ENCODE measurements at places on chromosomes 1 and 21.

DNA sequence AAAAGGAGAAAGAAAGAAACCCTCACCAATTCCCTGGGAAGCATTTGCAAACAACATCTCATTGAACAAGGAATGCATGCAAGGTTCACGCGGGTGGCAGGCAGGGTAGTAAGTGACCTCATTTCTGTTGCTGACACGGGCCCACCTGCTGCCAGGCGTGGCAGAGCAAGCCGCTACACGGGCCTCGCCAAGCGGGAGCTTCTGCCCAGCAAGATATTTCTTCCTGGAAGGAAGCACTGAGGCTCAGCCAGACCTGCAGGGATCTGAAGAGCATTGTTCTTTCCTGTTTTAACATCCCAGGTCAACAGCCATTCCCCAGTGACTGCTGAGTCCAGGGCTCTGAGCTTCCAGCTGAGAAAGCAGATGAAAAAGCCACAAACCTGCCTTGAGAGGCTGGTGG is 91.9 kb upstream of the IGSF21 start:
- DNase-seq, result no peak

GRCh38 chr1:65265296-65265650 is 44.1 kb upstream of the DNAJC6 start:
- DNase-seq, result no peak

- peak; percentile 30 for DNase-seq
Measured at GRCh38 chr1:46277658-46278373, 25.6 kb downstream of the LRRC41 start.

GRCh38 chr21:41614511-41614910 is 106.6 kb upstream of the TMPRSS2 start:
- no peak for DNase-seq

DNA sequence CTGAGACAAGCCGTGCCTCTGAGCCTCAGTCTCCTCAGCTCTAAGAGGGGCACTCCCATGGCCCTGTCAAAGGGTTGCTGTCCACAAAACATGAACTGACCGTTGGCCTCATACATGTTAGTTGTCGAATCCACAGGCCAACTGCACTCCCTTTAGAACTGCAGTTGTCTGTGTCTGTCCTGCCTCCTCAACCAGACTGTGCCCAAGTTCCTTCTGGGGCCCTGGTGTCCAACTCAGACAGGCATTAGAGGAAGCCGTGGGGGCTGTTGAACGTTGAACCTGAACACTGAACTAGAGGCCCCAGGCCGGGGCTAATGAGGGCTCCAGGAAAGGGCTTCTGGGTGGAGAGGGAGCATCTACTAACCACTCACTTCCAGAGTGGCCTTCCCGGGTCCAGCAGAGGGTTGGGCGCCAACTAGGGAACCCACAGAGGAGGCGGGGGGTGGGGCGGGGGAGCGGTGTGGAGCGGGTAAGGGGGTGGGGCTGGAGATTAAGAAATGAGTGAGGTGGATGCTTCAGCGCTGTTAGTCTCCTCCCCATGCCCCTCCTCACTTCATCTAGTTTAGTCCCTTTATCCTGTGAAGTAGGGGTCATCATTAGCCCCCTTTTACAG is at the start of gene RAB42:
Gene RAB42 (plus strand): TSS at position 558 of the 613 bp plus-strand sequence. CDS start 247 bp downstream, outside the sequence.
- DNase-seq, result no peak

DNA sequence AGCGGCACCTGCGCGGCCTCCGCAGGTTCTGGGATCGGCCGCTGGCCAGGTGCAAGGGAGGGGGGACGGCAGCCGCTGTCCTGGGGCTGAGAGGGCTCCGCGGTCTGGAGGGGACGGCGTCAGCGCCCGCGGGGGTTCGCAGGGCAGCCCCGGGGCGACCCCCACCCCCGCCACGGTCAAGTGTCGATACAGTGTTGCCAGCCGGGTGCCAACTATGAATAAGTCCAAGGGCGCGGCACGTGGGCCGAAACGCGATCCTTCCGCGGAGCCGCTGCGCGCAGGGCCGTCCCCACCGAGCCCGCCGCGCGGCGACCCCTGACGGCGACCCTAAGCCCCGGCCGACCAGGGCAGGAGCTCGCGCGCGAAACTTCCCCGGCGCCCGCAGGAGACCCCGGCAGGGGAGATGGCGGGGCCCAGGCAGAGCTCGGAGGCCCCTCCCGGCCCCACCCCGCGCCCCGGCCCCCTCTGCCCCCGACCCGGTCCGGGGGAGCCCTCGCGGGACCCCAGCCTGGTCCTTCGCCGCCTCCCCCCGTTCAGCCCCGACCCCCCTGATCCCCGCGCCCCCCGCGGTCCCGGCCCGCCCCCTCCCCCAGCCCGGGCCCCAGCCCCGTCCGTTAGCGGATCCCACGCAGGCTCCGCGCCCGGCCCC is 586 bp upstream of the AGPAT3 start:
- DNase-seq, result peak; percentile 39

GRCh38 chr1:47578721-47579419 is 141.0 kb downstream of the FOXD2 start:
- DNase-seq, result no peak

DNA sequence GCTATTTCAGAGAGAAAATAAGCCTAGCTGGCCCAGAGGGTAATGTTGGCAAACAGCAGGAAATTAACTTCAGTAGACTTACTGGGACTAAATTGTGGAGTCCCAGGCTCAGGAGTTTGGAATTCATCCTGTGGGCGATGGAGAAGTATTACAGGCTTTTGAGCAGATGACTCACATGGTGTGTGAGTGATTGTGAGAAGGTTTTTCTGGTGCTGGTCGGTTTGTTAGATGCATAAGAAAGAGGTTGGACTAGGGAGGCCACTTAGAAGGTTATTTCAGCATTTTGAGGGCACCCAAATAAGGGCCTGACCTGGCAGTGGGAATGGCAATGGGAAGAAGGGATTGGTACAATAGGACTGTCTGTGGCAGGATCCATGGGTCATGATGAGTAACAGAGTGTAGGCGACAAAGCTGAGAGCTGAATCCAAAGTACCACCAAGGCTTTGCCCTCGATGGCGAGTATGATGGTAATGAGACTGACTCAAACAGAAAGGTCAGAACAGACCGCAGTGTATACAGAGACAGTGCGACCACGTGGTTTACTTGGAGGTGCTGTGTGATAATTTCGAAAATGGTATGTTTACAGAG is 69.2 kb upstream of the KIF26B start:
- DNase-seq, result no peak

DNA sequence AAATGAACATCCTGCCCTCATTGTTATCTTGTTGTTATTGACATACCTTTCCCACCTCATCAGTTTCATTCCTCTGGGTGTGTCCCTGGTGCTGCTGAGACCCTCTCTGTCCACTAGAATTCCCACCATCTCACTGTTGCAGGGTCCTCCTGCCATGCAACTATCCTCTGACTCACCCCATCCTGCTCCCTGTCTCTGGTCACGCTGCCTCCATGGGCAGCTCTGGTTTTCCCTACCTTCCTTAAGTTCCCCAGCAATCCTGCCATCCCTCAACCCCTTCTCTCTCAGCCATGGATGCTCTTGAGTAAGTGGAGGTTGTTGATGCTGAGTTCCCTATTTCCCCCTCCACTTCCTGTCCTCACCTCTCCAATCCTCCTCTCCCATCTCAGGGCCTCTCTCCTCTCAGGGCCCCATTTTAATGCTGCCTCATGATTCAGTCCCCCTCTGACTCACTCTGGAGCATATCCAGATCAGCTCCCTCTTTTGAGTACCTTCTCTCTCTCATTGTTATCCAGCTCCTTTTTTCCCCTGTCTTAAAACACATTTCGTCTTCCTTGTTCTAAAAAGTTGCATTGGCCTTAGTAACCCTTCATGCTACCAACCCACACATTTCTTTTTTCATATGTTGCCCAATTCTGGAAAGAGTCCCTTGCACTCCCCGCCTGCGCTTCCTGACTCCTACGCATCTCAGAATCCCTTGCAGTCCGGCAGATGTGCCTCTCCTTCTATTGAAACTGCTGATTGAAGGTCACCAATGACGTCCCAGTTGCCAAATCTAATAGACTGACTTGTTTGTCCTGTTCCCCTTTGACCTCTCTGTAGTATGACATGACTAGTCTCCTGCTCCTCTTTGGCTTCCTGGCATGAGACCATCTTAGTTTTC is 92.0 kb downstream of the CNIH3 start:
- no peak for DNase-seq

DNA sequence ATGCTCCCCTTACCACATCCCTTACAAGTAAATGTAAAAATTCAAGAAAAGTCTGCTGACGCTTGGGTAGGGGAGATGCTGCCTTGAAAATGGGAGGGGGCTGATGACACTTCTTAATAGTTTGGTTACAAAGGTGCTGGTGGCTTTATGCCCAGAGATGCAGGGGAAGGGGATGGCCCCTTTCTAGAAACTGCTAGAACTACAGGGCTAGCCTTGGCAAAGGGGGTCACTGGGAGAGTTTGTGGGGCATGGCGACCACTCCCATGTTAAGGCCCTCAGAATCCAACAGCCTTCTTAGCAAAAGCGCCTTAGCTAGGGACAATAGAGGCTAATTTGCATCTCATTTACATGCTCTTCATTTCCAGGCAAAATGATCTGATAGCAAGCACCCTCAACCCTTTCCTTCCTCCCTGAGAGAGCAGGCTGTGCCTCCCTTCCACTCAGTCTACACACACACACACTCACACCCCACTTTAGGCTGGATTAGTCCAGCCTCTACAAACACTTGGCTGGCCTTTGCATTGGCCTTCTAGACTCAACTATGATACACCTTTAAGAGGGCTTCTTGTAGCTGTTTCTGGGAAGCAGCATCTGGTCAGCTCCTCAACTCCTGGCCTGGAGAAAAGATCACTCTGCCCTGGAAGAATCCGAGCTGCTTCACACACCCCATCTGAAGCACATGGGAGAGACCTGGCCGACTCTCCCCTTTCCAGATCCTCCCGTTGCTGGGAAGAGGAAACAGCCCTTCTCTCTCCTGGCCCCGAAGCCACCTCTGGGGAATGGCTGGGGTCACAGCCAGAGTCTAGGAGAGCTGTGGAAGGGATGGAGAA is 1.7 kb downstream of the SEMA6C start:
- DNase-seq, result no peak

DNA sequence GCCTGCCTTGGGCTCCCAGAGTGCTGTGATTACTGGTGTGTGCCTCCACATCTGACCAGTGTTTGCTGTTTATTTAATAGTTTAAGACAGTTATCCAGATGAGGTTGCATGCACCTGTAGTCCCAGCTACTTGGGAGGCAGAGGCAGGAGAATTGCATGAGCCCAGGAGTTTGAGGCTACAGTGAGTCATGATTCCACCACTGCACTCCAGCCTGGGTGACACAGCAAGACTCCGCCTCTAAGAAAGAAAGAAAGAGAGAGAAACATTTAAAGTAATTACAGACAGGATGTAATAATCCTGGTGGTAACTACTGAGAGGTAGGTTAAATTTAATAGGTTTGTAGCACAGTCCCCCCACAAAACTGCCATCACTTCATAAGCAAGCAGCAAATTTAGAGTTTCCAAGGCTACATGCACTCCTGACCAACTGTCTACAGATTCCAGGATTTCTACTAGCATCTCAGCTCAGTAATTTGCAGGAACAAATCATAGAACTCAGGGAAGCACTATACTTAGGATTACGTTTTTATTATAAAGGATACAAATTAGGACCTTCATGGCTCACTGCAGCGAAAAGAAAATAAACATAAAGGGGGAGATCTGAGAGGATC is 89.6 kb downstream of the PKN2 start:
- no peak for DNase-seq

DNA sequence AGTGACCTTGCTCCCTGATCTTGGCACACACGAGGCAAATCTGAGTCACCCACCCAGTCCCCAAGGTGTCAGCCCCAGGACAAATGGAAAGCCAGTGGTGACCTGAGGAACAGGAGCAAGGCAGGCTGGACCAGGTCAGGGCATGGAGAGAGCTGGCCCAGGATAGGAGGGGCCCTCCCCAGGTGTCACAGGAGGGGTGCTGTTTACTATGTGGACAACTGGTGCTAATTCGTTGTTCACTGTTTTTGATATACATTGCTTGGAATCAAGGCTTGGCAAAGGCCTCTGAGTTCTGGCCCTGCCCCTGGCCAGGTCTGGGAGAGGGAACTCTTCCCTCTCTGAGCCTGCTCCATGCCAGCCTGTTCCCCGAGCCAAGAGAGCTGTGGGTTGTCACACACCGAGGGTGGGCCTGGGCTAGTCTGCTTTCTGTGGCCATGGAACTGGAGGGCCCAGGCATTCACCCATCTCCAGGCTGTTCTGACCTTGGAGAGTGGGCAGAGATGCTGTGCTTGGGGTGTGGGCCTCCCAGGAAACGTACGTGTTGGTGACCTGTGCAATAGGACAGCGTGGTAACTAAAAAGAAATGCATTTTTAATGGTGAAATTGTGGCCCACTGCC is 41.8 kb downstream of the CRYAA start:
- no peak for DNase-seq

GRCh38 chr1:162899422-162900146 is 38.6 kb upstream of the CCDC190 start:
- DNase-seq, result no peak

DNA sequence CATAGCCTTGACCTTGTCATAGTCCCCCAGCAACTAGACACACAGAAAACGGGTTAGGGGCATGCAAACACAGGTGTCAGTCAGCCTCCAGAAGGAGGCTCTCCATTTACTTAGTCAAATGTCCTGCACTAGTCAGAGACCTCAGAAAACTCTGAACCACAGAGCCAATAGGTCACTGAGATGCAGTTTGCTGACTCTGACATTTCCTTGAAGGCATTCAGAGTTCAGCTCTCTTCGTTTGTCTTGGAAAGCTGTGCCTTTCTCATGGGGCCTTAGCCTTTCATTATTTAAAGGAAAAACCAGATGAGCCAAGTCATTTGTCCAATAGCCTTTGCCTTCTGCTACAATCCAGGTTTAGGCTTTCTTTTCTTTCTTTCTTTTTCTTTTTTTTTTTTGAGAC is 3.5 kb downstream of the OLFML2B start:
- no peak for DNase-seq

- no peak for DNase-seq
Measured at GRCh38 chr21:39902986-39903385, 35.7 kb downstream of the PCP4 start.

DNA sequence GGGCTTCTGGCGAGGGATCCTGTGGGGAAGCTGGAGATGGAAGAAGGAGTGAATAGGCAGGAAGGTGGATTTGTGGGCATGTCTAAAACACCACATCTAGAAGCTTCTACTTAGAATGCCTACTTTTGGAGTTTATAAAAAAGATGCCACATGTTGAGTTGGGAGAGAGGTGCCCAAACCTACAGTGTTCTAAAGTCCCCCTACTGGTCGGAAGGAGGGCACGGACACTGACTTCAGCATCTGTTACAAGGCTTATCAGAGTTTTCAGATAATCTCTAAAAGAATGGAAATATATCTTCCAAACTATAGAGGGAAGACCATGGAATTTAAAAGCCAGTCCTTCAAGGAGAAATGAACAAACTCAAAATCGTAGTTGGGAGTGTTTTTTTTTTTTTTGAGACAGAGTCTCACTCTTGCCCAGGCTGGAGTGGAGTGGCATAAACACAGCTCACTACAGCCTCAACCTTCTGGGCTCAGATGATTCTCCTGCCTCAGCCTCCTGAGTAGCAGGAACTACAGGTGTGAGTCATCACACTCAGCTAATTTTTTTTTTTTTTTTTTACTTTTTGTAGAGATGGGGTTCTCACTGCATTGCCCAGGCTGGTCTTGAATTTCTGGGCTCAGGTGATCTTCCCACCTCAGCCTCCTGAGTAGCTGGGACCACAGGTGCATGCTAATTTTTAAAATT is 14.8 kb downstream of the IBA57 start:
- peak; percentile 70 for DNase-seq

GRCh38 chr1:21573475-21573874 is 64.3 kb downstream of the ALPL start:
- DNase-seq, result no peak

- DNase-seq, result no peak
Measured at GRCh38 chr1:31423418-31423947, 10.5 kb downstream of the SERINC2 start.

- peak; percentile 70 for DNase-seq
Measured at GRCh38 chr21:39518055-39518846, 66.5 kb downstream of the SH3BGR start.

All from hematopoietic multipotent progenitor cell treated with erythropoietin and hydrocortisone succinate and interleukin-3 and kit ligand, for 8 days (in vitro differentiated cells).